Stimulated activated CD4-positive, alpha-beta T cell treated with anti-CD3 and anti-CD28 coated beads, TNF-alpha, amount 100 ng/mL, for 1 hour (primary cell): ENCODE measurements at places on chromosomes 11 and 22.

DNA sequence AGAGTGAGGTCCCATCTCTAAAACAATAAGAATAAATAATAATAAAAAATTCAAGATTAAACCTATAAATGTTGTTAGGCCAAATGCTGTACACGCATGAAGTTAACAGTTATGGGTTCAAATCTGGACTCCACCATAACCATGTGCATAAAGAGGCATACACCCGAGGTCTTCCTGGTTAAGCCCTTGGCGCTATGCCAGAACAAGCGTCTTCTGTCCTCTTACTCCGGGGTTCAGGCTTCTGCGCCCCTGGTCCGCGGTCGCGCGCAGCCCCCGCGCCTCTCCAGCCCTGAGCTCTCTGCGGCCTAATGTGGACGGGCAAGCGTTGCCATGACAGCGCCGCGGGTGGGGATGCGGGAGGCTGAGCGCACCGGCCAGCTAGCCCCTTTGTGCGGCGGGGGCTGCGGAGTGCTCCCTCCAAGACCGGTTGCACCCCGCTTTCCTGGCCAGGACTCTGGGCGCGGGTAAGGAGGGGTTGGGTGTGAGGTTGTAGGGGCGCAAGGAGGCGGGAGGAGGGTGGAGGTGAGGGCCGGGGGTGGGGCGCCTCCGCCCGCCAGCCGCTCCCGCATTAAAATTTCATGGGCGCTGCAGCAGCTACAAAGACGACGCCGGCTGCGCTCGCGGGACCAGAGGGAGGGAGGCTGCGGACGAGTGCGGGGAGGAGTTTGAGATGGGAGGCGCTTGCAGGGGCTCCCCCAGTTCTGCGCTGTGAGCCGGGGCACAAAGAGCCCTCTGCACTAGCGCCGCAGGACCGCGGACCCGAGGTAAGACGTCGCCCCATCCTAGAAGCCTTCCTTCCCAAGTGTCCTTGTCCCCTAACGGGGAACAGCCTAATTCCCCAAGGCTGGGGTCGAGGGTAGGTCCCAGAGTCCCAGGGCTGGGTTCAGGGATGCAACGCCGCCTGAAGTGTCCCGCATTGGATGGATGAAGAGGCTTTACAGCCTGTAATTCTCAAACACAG lies at the start of gene MIAT:
Gene MIAT, plus strand, starts transcription at position 698 of the 961 bp plus-strand sequence.
- no peak for DNase-seq

- DNase-seq, result no peak
These were observed 297.4 kb downstream of the OPCML start for GRCh38 chr11:133234883-133235282.

DNA sequence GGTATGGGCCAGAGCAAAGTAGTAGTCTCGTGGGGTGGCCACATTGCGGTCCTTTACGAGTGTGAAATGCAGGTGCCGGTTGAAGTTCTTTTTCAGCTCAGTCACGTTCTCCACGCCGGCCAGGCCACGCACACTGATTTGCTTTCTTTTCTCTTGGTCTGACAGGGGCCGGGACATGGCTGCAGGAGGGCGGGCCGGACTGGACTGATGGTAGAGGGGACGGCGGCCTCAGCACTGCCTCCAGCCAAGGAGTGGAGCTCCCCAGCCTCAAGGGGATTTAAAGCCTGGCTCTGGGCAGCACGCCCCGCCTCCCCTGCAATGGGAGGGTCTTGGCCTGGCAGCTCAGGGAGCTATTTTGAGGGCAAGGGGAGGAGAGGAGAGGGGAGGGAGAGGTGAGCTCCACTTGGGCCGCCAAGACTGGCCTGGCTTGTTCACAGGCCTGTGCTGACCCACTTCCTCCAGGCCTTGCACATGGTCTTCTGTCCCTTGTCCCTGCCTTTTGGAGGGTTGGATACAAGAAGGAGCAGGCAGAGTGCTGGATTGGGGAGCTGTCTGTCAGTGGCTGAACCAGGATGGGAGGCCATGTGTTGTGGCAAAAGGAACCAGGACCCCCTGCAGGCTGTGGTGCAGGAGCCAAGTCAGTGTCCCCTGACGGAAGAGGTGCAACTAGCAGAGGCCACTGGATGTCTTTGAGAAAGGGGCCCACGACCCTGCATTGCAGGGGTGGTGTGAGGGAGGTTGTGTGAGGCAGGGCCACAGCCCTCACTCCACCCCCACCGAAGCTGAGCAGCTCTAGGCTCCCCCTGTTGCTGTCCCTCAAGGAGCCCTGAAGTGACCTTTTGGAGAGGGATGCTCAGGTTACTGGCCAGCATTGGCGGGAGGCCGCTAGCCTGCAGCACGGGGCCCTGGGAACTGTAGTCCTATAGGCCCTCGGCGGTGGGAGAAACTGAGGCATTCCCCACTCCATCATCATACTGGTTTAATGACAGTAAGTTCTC lies at the start of gene PYGM:
Gene PYGM, minus strand, starts transcription at position 253 of the 998 bp plus-strand sequence. Its CDS starts 76 bp downstream, at position 177.
- no peak for DNase-seq

DNA sequence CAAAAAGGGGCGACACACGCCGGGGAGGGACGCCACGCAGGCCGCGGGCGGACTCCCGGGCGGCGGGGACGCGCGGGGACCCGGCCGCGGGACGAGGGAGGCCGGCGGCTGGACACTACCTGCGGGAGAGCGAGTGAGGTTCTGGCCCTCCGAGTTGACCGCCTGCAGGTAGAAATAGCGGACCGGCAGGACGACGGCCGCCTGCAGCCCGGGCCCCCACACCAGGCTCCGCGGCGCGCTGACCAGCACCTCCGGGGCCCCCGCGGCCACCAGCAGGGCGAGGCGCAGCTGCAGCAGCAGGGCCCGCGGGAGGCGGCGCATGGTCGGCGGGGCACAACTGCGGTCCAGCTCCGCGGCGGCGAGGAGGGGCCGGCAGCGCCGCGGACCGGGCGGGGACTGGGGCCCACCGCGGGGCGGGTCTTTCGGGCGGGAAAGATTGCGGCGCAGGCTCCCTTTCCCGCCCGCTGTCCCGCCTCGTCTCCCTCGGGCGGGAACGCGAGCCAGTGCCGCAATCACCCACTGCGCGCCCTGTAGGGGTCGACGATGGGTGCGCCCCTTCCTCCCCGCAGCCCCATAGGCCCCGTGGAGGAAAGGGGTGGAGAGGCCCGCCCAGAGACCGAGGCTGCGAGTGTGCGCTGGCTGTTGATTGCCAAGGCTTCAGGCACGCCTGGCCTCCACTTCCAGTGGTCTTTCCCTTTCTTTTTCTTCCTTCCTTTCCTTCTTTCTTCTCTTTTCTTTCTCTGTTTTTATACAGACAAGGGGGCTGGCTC lies at the start of gene POGLUT3:
Gene POGLUT3, minus strand, starts transcription at position 339 of the 770 bp plus-strand sequence. Its CDS starts 18 bp downstream, at position 321.
- peak; percentile 21 for DNase-seq

- no peak for DNase-seq
These were observed 198.2 kb downstream of the SWAP70 start for GRCh38 chr11:9861860-9862725.
